ELF-1 (cell line): ENCODE measurements at places on chromosomes 13 and 19.

DNA sequence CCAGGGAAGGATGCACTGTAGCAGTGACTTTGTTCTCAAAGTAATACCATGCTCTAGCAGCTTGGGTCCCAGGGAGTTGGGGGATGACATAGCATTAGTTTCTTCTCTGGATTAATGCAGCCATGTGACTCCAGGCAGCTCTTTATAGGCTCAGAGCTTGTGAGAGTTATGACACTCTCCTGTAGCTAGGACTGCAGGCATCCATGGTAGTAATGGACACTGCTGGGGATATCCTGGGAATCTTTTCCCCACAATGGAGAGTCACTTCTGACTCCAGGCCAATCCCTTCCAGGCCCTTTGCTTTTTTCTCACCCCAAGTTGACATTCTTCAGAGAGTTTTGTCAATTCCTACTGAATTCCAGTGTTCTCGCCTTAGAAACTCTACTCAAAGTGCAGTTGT, 270.9 kb downstream of the COG6 start:
- DNase-seq: no peak

DNA sequence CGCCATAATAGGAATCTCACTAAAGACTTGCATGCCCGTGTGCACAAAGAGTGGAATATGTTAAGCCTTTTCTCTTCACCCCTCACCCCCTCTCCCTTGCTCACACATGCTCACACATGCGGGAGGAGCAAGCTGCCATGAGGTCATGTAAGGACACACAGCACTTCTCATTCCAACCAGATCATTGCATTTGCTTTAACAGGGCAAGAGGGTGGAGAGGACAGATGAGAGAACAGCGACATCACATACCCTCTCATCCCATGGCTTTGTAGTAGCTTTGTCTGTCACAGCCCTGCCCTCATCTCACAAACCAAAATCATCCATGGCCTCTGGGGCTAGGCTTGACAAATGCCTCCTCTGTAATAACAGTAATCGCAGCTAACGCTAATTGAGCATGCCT, 145.6 kb upstream of the FRY start:
- peak; percentile 35 for DNase-seq

- no peak for DNase-seq
These were observed 2494.9 kb upstream of the PCDH20 start for GRCh38 chr13:63910511-63910910.

DNA sequence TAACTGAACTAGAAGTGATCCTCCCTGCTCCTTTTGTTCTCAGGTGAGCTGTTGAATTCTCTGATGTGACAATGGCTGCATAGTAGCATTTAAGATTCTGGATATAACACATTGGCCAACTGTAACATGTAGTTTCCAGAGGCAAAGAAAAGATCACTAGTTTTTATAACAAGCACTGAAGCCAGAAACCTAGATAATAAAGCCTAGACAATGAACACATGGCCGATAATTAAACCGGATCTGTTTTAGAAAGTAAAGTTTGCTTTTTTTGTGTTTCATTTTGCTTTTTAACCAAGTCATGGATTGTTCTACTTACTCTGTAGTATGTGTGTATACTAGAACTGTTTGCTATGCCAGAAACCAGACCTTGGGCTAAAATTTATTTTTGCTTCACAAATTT, 225.5 kb upstream of the KLHL1 start:
- DNase-seq: no peak

DNA sequence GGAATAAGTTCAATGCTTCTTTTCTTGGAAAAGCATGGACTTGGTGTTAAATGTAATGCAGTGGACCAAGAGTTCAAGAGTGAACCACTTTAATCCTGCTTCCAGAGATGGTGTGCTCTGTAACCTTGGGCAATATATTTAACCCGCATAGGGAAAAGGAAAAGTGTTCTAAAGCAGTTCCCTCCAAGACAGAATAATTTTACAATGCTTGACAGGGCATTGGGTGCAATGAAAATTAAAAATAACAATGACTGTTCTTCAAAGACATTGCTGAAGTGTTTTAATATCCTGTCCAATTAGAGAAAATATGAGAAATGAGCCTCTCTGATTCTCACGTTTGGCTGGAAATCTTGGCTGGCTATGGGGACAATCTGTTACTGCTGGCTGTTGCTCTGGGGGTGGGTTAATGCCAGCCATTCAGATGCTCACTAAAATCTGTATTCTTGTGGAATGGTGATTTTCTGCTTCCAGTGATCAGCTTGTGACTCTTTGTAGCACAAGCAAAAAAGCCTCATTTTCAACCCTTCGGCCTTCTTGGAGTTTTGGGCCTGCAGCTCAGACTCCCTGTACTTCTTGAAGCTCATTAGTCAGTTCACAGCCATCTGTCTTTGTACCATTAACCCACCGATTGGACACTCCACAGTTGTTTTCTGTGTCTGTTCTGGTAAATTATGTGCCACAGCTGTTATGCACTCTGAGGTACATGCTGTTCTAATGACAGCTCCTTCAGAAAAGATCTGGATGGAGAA, 310.6 kb downstream of the LMO7 start:
- no peak for DNase-seq

- DNase-seq: no peak
These were observed 64.3 kb downstream of the RASL11A start for GRCh38 chr13:27334774-27335435.

DNA sequence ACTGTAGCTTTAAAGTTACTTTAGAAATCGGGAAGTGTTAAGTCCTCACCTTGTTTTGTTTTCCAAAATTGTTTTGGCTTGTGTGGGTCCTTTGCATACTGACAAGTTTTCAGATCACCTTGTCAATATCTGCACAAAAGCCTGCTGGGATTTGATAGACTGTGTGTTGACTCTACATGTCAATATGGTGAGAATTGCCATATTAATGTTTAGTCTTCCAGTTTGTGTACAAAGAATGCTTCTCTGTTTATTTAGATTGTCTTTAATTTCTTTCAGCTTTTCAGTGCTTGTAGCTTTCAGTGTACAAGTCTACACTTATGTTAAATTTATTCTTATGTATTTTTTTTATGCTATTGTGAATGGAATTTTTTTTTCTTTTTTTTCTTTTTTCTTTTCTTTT, 50.2 kb downstream of the SIPA1L3 start:
- DNase-seq: no peak

DNA sequence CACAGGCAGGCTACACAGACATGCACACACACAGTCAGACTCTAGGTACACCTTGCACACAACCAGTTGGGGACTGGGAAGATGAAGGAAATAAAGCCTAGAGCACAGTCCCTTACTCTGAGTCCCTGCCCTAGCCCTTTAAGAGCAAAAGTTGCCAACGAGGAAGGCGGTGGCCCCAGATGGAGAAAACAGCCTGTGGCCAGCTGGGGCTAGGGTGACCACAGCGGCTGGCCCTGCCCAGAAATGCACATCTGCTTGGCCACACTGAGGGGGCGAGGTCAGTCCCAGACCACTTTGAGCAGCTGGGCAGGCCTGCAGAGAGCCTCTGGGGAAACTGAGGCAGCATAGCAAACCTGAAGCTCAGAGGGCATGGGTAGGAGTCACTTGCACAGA, 52.3 kb downstream of the PTPRS start:
- DNase-seq: no peak

GRCh38 chr13:23279321-23279720, 98.5 kb downstream of the SGCG start:
- DNase-seq: no peak

DNA sequence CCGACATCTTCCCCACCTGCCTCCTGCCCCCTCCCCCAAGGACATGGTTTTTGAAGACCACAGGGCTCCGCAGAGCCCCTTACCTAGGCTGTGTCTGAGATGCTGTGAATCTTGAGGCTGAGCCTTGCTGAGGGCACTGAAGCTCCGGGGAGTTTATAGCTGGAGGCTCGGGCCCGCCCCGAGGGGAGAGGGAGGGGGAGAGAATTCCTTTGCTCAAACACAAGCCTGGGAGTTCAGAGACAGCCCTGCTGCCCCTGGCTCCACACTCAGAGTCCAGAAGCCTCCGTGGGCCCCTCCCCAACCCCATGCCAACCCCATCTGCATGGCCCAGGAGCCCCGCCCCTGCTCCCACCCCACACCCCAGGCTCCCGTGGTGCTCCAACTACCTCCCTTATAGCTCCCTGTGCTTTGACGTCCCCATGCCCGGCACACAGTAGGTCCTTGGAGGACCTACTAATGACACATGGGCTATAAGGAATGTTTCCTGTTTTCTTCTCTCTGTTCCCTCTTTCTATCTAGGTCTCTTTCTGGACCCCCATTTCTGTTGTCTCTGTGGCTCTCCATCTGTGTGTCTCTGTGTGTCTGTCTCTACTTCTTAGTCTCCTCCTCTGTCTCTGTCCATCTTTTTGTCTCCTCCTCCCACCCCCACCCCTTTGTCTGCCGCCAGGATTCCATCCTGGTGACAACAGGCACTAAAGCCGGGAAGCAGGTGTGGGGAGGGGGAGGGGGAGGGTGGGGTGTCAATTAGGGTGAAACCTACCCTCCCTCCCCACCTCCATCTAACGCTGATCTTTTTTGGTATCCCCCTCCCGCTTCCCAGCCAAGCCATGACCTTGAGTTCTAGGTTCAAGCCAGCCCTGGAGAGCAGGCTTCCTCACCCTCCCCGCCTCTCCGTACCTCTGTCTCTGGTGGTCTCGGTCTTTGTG, at the start of gene TNNT1:
Gene TNNT1, minus strand, starts transcription at position 129 of the 926 bp plus-strand sequence. CDS start 2,049 bp downstream, outside the sequence.
- DNase-seq: peak; percentile 86

- DNase-seq: no peak
These were observed 2.8 kb upstream of the LIN7B start for GRCh38 chr19:49111218-49111998.

GRCh38 chr13:101092985-101093384, 323.3 kb downstream of the NALCN start:
- no peak for DNase-seq

- DNase-seq: no peak
These were observed 34.6 kb downstream of the CEBPA start for GRCh38 chr19:33267706-33268105.

- no peak for DNase-seq
These were observed 15.0 kb upstream of the TMPRSS9 start for GRCh38 chr19:2345076-2345475.

DNA sequence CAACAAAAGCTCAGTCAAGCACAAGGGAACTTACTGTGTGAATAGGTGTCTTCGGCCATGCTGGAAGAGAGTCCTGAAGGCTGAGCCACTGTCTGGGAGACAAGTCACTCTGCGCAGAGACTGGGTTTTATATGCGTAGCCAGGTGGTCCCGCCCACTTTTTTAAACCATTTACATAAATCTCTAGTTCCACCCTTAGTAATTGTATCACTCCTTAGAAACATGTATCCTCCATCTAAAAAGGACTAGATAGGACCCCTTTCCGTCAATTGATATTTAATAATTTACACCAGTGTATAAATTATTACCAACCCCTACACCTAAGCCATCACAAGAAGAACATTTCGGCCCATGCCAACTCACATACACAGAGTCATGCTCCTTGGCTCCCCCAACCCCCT, at the start of gene DUXA:
Gene DUXA, minus strand, starts transcription at position 101 of the 400 bp plus-strand sequence. Its CDS starts 42 bp downstream, at position 59.
- DNase-seq: no peak

DNA sequence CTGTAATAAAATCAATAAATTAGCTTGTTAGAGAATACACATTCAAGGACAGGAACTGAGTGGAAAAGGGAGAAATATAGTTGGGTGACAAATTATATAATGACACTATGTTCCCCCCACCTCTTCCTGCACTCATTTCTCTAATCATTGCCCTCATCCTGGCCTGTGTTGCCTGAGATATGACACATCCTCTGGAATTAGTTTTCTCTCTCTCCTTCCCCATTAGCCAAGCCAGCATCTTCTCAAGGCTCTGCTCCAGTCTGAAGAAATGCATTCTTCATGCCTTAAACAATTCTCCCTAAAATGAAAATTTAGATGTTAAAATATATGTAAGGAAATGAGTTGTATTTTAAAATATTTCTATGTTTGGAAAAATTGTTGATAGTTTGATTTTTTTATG, 280.3 kb downstream of the POU4F1 start:
- no peak for DNase-seq

DNA sequence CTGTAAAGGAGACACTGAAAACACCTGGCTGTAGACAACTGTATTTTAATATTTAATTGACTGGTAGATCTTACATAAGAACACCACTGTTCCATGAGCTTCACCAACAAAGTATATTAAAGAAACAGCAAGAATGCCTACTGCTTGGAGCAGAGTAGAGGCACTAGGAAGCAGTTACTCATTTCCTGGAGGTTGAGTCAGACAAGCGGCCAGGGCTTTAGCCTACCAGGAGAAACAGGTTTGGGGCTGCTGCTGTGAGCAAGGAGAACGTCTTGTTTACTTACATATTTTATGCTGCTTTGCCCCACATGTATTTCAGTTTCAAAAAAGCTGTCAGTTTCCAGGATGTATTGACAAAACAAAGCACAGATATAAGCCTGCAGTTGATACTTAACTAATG, 33.4 kb downstream of the ALG5 start:
- no peak for DNase-seq

- DNase-seq: no peak
These were observed 666 bp downstream of the POMP start for GRCh38 chr13:28659621-28659970.

GRCh38 chr13:29878101-29878500, 27.7 kb upstream of the UBL3 start:
- no peak for DNase-seq

DNA sequence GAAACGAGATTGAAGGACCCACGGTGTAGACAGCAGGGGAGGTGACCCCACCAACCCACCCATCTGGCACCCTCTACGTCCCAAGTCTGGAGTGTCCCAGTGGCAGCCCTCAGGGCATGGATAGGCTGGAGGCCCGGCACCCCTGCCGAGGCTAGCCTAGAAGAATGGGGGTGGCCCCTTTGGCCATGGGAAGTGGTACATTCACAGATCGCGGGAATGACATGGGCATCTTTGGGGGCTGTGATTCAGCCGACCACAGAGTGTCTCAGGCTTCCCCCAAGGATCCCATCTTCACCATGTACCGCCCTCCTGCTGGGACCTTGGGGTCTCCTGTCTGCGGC, 11.3 kb upstream of the MKNK2 start:
- no peak for DNase-seq

- no peak for DNase-seq
These were observed 25.8 kb upstream of the CEACAM1 start for GRCh38 chr19:42554046-42554575.

DNA sequence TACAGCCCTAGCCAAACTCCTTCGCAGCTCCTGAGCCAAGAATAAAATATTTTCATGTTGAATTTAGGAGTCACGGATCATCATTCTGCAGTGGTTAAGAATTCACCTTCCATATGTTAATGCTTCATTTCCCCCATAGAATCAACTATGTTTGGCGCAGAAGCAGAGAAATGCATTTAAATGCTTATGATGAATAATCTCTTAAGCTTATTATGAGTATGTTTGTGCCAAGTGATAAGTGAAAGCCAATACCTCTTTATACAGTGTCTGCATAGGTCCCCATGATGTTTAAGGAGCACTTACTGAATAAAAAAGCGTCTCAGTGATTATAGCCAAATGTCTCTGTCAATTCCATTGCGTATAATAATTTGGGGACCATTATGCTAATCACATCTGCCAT, 32.7 kb upstream of the POMP start:
- no peak for DNase-seq

DNA sequence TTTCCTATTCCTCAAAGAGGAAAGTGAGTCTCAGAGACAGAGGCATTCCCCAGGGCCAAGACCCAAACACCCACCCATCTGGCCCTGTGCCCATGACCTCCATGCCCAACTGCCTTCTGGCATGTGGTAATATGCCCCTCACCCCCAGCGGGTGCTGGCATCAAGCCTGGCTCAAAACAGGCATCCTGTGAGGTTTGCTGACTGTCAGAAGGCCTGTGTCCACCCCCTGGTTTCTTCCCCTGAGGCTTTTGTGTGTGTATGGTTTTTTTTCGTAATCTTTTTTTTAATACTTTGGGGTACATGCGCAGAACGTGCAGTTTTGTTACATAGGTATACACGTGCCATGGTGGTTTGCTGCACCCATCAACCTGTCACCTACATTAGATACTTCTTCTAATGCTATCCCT, 7.6 kb upstream of the KANK2 start:
- no peak for DNase-seq
